ENCODE measurements at places on chromosomes 5 and 9.

DNA sequence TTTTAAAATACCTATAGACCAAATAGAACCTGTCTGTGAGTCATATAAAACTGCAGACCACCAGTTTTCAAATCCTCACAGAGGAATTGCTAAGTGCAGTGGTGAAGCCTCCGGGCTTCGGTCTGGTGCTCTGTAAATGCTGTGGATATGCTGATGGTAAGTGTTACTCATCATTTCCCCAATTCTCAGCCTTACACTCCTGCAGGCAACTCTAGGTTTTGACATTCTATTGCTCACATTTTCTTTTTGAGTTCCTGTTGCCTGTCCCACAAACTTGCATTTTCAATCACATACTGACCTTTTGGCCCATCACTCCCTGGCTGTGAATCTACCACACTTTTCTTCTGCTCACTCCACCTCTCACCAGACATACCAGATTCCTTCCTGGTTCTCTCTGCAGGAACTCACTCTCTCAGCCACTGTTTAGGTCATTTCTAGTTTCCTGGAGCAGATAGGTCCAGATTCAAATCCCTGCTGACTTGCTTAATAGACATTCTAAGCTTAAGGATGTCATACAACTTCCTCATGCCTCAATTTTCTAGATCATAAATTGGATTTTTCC is 192.9 kb downstream of the RAB3C start:
- no peak for DNase-seq

DNA sequence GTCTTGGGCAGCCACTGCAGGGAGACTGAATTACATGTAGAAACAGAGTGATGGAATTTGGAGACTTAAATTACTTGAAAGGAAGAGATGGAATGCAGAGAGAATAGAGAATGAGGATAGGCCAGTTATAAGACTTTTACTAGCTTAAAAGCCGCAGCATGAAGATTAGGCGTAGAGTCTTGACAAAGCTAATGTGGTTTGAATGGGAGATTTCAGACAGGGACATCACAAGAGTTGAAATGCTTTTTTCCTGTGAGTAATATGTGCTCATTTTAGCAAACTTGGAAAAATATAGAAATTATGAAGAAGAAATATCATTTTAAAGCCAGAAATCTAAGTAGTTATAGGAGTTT is 7.5 kb downstream of the CENPP start:
- DNase-seq, result no peak

DNA sequence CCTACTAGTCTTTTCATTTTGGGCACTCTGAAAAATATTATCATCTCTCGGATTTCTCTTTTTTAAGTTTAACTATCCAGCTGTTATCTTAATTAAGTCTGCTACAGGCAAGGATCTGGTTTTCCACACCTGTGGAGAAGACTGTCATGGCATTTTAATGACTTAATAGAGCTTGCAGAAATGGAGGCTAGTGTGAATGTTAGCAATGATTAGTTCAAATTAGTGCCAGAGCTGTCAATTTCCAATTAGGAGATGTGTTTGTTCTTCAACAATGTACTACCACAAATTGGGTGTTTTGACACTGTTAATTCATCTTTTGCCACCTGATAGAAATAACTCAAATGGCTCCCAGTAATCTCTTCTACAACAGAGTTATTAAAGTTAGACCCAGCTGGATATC is 2023.0 kb upstream of the CDH9 start:
- DNase-seq, result no peak

- DNase-seq, result no peak
Observed at GRCh38 chr9:19208653-19209052, 21.8 kb upstream of the DENND4C start.

- no peak for DNase-seq
Observed at GRCh38 chr9:122996586-122996985, 36.9 kb upstream of the GPR21 start.
